Activated T-cell treated with anti-CD3 and anti-CD28 coated beads, Interleukin-2, amount 50 U/mL, for 72 hours (primary cell): ENCODE measurements at places on chromosomes 7 and 10. TPM values are rescaled to one million over a fixed set of nuclear protein-coding genes. Genes with fewer than 3 reads are reported as not detected.
A peak's percentile ranks its signal among the peaks of the same experiment; 100 is the strongest.

DNA sequence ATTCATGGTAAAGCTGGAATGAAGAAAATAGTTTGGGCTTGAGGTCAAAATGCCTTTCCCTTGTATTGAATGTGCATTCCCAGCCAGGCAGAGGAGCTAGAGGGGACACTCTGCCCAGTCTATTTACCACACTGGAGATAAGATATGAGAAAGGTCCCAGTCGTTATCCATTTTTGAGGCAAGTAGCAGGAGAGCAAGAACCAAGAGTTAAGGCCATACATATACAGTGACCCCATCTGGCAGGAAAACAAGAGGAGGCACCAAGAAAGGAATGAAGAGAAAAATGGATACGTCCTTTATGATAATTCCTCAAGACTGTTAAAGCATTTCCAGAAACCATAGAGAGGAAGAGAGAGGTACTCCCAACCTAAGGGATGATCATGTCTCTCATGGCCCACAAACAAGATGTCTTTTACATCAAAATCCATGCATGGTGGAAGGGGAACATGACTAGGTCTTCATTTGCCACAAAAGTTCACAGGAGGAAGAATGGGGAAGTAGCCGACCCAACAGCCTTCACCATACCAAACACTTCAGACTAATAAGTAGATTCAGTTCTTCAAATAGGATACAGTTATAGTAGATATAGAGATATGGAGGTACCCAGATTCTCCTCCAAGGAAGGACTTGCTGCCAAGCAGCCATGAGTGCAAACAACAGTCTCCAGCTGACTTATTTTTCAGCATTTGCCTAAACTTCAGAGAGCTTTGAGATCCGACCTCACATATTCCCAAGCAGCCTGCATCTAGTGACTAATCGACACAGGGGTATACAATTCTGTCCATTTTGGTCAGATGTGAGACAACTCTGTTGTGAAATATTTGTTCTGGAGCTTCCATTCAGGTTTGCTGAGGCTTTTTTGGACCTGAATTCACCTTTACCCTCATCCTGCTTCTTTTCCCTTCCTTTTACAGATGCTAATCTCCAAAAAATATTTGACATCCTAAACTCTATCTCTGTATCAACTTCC is 61.1 kb upstream of the CCDC71L start:
- DNase-seq = no peak

DNA sequence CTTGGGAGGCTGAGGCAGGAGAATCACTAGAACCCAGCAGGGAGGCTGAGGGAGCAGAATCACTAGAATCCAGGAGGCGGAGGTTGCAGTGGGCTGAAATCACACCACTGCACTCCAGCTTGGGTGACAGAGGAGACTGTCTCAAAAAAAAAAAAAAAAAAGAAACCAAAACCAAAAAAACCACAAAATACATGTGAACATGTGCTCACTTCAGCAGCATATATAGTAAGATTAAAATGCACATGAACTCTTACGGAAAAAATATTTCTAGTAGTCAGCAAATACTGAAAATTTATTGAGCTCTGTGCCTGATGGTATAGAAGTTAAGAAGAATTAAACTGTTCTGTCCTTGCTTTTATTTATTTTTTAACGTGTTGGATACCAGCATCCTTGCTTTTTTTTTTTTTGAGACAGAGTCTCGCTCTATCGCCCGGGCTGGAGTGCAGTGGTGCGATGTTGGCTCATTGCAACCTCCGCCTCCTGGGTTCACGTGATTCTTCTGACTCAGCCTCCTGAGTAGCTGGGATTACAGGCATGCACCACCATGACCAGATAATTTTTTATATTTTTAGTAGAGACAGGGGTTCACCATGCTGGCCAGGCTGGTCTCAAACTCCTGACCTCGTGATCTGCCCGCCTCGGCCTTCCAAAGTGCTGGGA is 9.6 kb upstream of the ZNF487 start:
- peak; percentile 70 for DNase-seq

- DNase-seq = no peak
Measured at GRCh38 chr10:126844406-126844805, 60.8 kb upstream of the DOCK1 start.

SPDYE2 gene
- not detected for total RNA-seq

NUTM2A gene
- total RNA-seq = 0.19 TPM

AKR1B15 gene
- total RNA-seq = not detected

CYP2E1 gene
- total RNA-seq = 1.4 TPM

TAS2R41 gene
- total RNA-seq = not detected

WDFY4 gene
- total RNA-seq = 0.58 TPM

- no peak for DNase-seq
Measured at GRCh38 chr10:8568401-8568800, 513.9 kb downstream of the GATA3 start.

AOAH gene
- 23.5 TPM for total RNA-seq

DNA sequence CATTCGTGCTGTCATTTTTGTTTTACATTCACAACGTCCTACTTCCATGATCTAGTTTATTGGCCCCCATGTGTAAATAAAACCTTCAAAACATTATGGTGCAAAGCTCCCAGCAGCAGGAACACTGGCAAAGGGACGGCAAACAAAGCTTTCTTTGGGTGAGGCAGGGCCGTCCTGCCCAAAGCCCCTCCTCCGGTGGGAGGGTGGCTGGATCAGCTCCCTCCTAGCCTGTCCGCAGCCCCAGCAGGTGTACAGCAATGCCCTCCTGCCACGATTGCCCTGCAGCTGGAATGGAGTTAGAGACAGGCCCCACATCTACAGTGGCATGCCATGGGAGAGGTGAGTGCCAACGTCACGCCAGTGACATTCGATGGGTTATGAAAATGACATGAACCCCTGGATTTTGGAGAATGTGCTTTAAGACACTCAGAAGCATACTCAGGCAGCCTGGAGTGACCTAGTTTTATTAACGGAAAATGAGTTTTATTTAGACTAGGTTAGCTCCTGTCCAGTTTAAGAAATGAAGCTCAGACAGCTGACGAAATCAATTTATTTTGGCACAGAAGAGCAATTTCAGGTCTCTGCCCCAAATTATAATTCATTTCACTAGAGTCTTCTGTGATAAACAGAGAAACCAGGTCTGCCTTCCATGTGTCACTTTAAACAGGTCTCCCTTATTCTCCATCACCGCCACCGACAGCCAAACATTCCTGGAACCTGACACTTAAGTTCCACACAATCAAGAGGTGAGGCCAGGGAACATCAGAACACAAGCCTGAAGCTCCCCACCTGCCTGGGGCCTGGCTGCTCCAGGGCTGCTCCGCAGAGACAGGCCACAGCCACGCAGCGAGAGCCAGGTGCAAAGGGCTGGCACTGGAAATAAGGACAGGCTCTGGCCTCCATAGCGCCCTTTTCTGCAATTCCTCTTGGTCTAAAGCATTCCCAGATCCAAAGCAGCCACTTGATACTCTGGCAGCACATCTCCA is 50.1 kb downstream of the VOPP1 start:
- DNase-seq = no peak

RBP4 gene
- not detected for total RNA-seq

DNA sequence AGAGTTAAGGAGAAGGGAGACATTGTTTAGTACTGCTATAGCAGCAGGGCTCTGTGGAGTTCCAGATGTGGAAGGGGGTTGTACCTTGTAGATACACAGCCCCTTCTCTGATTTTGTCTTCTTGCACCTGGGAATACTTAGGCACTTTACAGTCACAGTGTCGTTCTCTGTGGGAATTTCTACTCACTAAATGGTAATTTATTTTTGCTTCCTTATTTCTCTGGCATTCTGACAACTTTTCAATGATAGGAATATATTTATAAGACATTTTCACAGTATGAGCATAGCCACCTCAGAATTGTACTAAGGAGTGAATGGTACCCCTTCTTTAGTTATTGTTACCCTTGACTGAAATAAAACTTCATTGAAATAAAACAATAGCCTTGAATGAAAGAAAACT is 132.8 kb downstream of the SUGCT start:
- DNase-seq = no peak

GNG11 gene
- total RNA-seq = not detected

DNA sequence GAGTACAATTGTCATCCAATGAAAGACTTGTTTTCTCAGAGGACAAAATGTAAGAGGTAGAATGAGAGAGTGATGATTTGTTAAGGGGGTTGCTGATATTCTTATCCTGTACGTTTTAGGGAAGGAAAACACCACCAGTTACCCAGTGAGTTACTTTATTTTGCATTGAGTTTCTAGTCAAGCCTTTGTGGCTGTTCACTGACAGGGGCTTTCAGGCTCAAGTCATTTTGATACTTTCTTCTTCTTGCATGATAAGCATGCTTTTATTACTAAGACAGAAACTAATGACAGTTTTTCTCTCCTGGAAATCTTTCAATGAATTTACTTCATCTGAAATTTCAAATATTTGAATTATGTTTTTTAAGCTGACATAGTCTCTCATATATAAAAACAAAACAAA is 710.2 kb upstream of the POM121L12 start:
- no peak for DNase-seq

- no peak for DNase-seq
Measured at GRCh38 chr10:103679096-103679790, 176.1 kb downstream of the SH3PXD2A start.

CTNNA3 gene
- 0.25 TPM for total RNA-seq

DNA sequence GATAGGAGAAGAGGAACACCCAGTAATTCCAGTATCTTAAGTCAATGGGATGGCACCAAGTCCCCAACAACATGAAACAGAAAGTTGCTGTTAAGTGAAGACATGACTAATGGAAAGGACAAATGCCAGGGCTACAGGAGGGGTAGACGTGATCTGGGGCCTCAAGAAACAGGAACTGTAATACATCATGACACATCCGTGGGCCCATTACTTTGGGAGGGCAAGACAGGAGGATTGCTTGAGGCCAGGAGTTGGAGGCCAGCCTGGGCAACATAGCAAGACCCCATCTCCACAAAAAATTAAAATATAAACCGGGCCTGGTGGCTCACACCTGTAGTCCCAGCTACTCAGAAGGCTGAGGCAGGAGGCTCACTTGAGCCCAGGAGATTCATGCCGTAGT is 408.6 kb upstream of the PRKCQ start:
- no peak for DNase-seq

- DNase-seq = no peak
Measured at GRCh38 chr7:142130267-142130666, 18.7 kb downstream of the MGAM2 start.

DNA sequence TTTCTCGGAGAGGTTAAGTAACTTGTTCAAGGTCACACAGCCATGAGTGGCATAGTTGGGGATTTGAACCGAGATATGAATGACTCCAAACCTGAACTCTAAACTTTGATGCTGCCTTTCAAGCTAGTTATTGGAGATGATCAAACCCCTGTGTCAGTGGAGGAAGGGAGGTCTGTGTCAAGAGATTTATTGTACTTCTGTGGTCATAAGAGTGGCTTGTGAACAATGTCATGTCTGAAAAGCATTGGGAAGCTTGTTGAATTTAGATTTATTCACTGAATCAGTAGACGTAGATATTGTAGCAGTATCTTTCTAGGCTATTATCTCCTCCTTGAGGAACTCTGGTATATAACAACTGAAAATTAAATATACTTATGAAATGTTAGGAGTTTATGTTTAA is 27.3 kb downstream of the SNX10 start:
- no peak for DNase-seq

DNA sequence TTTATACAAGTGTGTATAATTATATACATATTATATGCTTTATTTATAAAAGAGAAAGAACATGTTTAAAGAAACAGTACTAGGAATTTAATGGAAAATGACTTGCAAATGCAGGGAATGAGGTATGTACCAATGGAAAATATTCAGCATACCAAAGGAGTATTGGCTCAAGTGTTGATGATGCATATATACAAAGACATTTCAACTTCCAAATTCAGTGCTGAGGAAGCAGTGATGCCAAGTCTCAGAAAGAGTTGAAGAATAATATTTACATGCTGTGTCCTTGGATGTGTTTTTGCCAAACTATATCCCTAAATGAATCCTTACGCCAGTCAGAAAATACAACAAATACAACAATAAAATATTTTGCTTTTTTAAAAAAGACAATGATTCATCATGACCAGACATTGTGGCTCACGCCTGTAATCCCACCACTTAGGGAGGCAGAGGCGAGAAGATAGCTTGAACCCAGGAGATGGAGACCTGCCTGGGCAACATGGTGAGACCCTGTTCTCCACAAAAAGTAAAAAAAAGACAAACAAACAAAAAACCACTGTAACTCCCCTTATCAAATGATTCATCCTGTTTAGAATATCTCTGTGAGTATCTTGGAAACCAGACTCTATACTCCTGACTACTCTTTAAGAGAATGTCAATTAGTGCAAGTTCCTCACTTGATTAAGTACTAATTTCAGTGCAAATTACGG is 157.2 kb downstream of the CHRM2 start:
- DNase-seq = no peak

- no peak for DNase-seq
Measured at GRCh38 chr7:80860554-80860953, 58.3 kb downstream of the SEMA3C start.

DNA sequence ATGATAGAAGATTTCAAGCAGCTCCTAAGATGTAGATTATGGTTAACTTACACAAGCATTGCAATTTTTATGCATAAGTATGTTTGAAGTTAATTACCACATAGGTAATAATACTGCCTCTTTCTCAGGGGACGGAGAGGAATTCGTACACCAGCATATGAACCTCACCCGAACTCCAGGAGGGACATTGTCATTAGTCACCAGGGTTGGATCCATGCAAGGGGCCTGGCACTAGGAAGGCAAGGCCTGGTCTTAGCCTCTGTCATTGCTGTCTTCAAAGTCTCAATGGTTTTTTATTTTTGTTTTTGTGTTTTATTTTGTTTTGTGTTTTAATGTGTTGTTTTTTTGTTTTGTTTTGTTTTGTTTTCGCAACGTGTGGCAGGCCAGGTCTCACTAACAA is 145.6 kb upstream of the PPP2R2D start:
- DNase-seq = no peak

TMEM196 gene
- total RNA-seq = not detected

GRCh38 chr10:74677951-74678350 is 148.4 kb upstream of the KAT6B start:
- DNase-seq = no peak

GRCh38 chr10:79131836-79132631 is 63.3 kb downstream of the ZMIZ1 start:
- DNase-seq = no peak

DNA sequence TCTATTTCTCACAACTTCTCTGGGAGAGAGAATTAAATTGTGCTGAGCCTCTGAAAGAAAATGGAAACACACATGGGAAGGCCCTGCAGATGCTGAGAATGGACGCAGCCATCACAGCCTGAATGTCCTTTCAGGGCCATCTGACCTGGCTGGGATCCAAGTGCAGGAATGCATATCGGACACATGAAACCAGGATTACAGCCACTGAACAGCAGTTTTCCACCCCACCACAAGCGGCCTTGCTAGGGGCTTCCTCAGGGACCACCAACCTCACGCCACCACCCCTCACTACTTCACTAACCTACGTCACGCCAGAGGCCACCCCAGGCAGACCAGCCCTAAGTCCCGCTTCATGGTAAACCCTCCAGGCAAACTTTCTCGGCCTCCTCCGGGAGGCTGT is 103.3 kb downstream of the DIP2C start:
- no peak for DNase-seq

DNA sequence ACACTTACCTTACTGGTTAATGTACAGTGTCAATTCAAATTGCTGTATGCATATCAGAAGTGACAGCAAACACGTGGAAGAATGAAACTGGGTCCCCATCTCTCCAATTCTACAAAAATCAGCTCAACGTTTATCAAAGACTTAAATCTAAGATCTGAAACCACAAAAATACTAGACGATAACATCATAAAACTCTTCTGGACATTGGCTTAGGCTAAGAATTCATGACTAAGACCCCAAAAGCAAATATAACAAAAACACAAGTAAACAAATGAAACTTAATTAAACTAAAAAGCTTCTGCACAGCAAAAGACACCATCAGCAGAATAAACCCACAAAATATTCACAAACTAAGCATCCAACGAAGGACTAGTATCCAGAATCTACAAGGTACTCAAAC is 35.9 kb upstream of the PFKP start:
- DNase-seq = no peak
